Hematopoietic multipotent progenitor cell treated with erythropoietin and hydrocortisone succinate and interleukin-3 and kit ligand, for 17 days (in vitro differentiated cells): ENCODE measurements at places on chromosomes 1 and 21.

DNA sequence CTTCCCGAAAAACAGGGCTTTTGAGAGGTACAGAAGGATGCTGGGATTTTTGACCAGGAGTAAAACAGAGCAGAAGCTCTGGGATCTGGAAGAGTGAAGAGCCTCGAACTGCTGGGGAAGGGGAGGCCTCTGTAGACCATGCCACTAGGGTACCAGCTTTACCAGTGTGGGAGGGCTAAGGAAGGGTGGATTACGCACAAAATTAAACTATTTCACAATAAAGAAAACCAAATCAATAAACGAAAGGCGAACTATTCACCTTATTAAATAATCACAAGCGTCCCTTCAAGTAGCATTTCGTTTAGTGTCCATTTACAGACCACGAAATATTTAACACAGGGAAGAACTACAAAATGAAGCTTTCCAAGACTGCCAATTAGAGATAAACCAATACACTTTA is 723 bp downstream of the CZIB start:
- no peak for DNase-seq

DNA sequence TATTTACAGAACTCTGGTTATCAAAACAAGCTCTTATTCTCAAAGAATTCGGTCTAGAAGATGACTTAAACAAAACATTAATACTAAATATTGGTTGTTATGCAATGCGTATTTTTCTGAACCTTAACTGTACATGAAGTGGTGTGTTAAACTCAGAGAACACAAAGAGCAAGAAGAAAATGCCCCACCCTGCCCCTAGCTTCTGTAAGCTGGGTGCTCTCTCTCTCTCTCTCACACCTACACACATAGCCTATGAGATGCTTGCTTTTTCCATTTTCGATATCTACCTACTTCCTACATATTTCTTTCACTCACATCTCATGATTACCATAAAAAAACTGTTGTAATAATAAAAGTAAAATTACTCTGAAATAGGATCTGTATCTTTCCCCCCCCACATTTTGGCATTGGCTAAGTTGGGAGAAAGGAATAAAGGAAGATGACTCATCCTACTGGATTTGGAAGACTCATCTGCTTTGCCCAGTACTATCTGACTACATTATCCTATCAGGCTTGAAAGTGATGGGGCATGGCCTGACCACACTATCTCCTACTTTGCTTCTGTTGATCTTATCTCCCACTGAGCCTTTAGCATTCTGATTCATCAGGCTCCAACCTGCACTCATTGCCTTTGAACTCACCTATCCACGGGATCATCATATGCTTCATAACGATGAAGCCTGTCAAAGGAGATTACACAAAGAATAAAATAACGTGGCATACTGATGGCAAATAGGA is 2.9 kb downstream of the CRYZ start:
- no peak for DNase-seq

DNA sequence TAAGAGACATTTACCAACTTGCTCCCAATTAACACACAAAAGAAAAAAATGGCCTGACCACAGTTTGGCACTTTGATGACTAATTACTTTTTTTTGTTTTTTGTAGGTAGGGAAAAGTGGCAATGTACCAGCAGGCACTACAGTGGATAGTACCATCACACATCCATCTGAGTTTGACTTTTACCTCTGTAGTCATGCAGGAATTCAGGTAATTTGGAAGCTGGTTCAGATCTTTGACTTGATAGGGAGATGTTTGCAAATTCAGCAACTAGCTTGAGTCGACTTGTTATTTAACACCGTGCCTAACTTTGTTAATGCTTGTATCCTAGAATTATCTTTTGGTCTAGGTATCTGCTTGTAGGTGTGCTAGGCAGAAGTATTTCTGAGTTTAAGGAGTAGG is 33.0 kb upstream of the AGO1 start:
- no peak for DNase-seq

GRCh38 chr1:31625561-31626222 is 8.2 kb downstream of the HCRTR1 start:
- DNase-seq: no peak

DNA sequence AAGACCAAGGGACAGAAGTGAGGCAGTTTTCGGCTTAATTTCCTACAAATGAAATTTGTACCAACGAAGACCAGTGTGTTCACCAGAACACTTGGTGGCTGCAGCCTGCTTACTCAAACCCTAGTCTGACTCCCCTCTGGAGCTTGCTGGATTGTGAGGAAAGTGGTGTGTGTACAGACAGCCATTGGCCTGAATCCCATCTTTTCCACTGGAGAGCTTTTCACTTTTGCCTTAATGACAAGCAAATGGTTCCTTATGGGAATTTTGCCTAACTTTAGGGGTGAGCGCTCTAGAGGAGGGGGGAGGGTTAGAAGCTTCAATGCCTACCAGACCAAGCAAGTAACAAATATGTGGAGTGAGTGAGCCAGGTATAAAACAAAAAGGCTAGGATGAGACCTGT is 17.3 kb downstream of the METTL13 start:
- DNase-seq: no peak

DNA sequence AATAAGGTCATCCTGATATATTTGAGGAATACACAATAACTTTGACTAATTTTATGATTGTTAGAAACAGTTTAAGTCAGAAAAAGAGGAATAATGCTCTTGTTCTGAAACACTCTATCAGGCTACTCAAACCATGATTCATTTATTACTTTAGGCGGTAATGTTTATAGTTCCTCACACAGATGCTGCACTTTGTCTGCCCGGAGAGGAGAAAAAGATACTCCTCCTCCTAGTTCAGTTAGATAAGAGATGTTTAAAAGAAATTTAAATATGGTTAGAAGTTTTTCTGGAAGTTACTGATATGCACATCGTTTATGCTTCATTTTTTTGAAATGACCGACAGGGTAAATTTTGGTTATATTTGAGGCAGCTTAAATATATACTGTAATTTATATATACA is 103.0 kb downstream of the ZMYM4 start:
- no peak for DNase-seq

DNA sequence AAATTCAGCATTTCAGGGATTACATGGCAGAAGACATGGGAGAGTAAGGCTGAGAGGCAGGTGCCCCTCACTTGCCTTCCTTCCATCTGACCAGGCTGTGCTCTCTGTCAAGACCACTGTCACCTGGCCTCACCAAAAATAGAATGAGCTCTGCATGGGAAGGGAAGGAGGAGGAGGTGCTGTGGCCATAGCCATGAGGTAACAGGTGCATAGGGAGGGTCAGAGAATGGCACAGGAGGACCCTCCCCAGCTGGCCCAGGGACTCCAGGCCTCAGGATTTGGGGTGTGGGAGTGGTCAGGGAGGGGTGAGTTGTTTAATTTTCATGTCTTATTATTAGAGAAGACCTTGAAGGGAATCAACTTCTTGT is 192.3 kb downstream of the FCRL5 start:
- DNase-seq: no peak

GRCh38 chr1:83761167-83762038 is 237.5 kb downstream of the TTLL7 start:
- no peak for DNase-seq

- DNase-seq: no peak
Observed at GRCh38 chr1:234854645-234855039, 244.7 kb upstream of the IRF2BP2 start.

DNA sequence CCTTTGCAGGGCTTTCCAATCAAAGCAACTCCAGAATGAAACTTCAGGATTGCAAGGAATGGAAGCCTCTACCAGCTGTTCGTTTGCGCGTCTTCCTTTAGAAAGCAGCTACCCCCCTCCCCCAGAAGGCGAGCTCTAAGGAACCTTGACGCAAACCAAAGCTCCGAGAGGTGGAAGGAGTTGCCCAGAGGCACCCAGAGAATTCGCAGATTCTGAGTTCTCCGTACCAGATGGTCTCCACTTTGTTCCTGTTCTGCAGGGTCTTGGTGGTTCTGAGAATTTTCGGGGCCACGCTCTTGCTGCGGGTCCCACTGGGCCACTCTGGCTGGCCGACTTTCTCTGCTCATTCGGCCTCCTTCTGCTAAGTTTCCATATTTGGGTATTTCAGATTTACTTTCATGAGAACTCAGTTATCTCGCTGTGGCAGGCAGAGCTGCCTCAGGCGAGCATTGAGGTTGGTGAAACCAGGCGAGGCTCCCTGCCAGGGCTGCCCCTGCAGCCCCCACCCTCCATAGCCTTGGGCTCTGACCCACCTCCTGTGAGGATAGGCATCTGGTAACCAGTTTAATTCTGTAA is 801 bp downstream of the TRAF5 start:
- DNase-seq: no peak

DNA sequence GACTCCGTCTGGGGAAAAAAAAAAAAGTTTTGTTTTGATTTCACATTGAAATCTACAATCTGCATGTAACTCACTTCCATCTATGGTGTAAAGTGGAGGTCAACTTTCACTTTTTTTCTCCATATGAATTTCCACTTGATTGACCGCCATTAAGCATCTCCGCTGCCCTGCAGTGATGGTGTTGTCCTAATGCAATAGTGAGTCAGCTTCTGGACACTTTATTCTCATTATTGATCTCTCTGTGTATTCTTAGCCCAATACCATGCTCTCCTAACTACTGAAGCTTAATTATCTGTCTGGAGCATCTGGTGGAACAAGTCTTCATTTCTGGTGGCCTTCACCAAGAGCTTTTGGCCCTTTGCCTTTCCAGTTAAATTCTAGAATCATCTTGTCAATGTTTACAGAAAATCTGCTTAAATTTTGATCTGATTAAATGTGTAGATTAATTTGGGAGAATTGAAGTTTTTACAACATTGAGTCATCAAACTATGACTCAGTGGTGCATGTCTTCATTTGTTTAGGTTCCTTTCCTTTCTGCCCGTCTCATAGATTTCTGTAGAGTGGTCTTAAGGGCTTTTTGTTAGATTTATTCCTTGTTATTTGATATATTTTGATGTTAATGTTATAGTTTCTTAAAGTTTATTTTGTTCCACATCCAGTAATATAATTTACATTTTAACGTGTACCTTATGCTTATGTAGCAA is 181.5 kb downstream of the PRDM2 start:
- DNase-seq: no peak

DNA sequence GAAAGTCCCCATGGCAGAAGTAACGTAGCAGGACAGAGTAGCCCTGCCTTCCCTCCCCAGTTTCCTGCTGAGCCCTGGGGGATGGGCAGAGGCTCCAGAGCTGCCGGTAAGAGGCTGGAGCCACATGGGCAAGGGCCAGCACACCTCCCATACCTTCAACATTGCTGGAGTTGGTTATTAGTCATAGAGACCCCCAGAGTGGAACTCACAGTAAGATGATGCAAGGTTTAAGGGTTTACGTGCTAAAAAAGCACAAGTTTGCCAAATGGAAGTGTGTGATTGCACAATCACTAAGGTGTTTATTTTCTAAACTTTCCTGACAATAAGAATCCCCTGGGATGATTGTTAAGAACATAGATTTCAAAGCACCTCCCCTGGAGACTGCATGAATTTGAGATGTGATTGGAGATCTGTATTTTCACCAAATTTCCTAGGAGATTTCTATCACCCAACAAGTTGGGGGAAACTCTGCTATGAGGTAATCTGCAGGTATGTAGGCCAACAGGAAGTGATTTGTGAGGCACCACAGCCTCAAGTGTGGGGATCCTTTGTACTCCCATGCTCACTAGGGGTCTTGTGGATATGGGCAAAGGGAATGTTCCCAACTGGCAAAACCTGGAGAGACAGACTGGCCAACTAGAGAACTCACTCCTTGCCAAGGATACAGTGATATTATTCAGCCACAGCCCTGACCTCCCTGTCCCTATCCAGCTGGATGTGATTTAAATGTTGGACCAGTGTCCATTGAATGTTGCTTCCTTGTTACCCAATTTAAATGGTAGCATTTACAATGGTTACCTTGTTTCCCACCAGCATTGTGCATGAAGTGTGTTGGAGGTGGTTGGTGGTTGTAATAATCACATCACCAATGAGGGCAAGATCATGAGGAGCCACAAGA is 37.1 kb upstream of the CSF1 start:
- no peak for DNase-seq

- no peak for DNase-seq
Observed at GRCh38 chr1:175708787-175709186, 34.6 kb downstream of the TNR start.

DNA sequence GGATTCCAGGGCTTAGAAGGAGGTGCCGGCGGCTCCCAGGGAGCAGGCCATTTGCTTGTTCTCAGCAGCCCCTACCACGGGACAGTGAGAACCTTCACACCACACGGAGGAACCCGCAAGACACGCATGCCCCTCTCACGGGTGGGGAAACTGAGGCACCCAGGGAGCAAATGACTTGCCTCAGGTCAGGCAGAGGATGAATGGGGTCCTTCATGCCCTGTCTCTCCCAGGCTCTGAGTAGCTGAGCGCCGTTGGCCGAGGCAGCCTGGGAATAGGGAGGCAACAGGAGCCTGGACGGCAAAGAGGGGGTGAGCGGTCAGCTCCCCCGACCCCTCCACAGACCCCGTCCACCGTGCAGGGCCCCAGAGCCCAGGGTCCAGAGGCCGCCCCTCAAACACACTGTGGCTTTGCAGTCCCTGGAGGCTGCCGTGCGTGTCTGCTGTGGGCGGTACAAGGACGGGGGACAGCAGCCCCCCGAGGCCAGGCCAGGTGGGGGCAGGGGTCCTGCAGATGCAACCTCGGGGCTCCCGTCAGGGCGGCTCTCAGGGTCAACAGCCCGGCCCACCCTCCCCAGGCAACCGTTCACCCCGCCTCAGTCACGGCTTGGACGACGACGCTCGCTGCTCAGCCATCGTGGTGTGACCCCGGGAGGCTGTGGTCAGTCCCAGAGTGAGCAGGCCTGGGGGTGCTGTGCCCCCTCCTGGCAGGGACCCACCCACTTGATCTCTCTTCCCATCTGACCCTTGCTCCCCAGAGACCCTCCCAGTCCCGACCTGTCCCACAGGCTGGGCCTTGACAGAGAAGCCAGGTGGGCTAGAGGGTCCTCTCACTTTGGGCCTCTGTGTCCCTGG is 15.8 kb upstream of the COL6A2 start:
- no peak for DNase-seq

DNA sequence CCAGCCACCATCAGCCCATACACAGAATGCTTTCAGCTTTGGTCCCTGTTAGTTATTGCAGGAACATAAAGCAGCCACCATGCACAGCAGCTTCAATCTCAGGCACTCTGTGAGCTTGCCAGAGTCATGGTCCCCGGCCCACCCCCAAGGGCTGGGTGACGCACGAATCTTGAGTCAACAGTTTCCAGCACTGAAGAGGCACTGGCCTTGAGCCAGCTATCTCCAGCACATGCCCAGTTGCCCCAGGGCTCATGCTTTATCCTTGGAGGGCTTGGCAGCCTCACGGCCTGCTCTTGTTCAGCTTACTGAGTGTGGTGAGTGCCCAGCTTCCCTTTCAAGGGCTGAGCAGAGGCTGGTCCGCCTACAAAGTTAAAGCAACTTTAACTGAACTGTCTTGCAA is 200.7 kb upstream of the RAB4A start:
- DNase-seq: no peak

- no peak for DNase-seq
Observed at GRCh38 chr1:59900640-59901039, 25.9 kb downstream of the CYP2J2 start.

- DNase-seq: peak; percentile 9
Observed at GRCh38 chr1:223556414-223557129, 108.9 kb downstream of the CAPN8 start.

- no peak for DNase-seq
Observed at GRCh38 chr1:108609483-108610049, 49.7 kb downstream of the EEIG2 start.
